ENCODE measurements at places on chromosomes 13 and 19.

DNA sequence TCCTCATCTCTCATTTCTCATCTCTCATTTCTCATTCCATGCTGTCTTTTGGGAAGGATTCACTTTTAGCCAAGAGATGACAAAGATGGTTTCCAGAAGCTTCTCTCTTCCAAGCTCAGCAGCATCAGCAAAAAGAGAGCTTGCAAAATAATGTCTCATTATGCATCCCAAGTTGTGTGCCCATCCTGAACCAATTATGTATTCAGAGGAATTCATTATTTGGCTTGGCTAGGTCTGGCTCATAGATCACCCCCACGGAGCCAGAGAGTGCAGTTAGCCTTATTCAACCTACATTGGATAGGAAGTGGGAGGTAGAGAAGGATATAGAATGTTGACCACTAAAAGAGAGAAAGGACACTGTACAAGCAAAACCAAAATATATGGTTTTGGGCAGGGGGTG lies 5.4 kb upstream of the OLFM2 start:
- no peak for DNase-seq

GRCh38 chr13:111036665-111037064 lies 78.4 kb upstream of the ARHGEF7 start:
- DNase-seq: no peak

DNA sequence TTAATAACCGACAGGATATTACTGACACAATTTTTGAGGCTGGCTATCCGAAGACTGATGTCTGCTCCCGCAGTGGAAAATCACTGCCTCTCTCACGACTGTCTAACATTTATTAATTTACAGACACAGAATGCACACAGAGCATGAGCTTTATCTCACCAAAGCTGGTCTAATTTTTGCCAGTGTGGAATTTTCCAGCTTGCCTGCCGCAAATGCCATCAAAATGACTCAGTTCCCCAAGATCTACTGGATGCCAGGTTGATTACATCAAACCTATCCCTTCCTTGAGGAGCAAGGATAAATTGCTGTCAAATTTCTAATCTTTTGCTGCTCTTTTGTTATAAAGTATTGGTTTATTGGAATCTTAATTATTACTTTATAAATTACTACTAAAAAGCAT lies 1775.1 kb upstream of the PCDH20 start:
- no peak for DNase-seq

GRCh38 chr13:84077271-84077670 lies 195.0 kb upstream of the SLITRK1 start:
- no peak for DNase-seq

DNA sequence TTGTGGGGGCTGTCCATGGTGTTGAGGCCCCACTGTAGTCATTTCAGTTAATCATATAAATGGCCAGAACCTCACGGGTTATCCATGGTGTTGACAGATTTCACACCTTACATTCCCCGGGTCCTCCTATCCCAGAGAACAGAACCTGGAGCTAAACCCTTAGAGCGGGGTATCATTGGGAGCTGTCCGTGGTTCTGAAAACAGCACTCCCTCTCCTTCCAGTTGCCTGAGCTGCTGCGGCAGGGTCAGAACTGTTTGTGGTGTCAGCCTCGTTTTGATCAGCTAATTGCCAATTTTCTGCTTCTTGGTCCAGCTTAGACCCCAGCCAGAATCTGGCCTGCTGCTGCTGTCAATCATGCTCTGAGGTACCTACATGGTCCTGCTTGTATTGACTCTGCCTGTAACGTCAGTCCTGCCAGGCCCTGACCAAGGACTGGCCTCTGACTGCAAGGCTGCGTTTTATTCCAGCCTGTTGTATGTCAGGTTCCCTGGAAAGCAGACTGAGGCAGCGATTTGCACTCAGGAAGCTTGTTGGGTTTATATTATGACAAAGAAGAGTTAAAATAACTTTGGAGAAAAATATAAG lies 55.8 kb upstream of the KCTD15 start:
- no peak for DNase-seq

DNA sequence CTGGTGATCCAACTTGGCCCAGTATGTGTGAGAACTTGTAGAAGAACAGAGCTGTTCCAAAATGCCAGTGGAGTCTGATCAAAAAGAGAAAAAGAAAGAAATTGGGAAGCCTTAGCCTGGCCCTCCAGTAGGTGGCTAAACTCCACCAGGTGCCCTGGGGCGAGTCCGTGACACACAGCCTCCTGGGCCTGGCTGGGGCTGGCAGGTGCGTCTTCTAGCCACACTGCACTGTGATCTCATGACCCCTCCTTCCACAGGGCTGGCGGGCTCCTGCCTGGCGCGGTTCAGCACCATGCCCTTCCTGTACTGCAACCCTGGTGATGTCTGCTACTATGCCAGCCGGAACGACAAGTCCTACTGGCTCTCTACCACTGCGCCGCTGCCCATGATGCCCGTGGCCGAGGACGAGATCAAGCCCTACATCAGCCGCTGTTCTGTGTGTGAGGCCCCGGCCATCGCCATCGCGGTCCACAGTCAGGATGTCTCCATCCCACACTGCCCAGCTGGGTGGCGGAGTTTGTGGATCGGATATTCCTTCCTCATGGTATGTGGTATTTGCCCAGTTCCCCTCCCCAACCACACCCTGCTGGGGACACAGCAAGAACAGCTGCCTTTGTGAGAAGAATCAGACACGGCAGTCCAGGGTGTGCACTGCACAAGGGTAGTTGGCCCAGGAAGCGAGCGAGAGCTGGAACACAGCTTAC lies 53.7 kb downstream of the RAB20 start:
- no peak for DNase-seq

- no peak for DNase-seq
Observed at GRCh38 chr13:94329277-94329676, 150.2 kb downstream of the DCT start.

DNA sequence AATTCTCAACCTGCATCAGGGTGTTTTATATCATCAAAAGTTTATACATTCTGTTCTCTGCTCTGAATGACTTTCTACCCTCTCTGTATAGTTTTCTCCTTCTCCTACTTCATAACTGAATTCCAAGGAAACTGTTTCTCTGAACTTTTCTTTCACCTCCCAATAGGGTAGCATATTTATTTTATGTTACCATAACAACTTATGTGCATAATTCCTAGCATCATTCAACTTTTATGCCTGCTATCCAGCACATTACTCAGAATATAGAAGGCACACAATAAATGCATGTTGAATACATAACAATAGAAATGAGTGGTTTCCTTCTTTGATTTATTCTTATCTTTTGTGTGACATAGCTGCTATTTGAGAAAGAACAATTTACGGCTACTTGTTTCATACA lies 2385.0 kb downstream of the PCDH9 start:
- no peak for DNase-seq

DNA sequence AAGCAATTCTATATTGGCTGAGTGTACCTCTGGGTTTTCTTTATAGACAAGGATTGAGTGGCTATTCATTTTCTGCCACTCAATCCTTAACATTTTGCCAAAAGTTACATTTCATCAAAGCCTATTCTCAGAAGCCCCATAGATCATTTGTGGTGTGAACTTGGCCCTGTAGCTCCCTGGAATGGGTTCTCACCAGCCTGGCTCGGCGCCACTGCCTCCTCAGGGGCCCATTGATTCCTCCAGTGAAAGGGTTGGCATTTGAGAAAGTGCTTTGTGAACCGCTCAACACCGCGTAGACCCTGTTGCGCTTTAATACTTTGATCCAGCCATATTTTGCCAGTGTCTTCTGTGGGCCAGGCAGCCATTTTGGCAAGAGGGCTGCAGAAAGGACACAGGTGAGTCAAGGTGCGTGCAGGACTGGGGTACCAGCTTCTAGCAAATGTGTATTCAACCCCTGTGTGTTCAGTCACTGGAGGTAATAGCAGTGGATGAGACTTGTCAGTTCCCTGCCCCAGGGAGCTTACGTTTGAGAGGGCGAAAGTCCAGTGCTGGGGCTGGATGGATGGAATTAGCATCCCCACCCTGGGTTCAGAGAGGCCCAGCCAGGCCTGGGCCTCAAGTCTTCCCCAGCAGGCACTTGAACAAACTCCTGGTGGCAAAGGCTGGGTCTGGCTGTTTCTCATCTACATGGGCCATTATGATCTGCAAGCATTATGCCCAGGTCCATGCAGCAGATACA lies 3.8 kb downstream of the RAB8A start:
- no peak for DNase-seq

GRCh38 chr13:29162638-29163235 lies 342.6 kb downstream of the MTUS2 start:
- DNase-seq: no peak

GRCh38 chr13:75494491-75494890 lies 12.5 kb upstream of the TBC1D4 start:
- no peak for DNase-seq

DNA sequence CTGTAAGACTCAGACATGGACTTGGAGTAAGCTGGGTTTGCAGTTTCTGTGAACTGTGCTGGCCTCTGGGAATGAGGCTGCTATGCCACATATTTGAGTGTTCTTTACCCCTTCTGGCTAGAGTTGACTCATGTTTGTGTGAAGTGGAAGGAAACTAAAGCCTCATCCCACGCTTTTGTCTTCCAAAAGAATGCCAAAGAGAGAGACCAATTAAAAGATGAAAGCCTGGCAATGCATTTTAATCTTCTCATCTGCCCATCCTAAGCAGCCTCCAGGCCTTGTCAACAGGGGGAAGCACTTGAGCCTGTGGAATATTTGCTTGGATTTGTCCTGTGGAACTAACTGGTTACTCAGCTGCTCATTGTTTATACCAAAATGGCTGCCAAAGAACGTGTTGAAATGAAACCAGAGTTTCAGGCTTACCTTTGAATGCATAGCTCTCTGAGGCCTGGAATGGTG lies 49.1 kb downstream of the LMO7 start:
- DNase-seq: no peak

- DNase-seq: peak; percentile 49
Observed at GRCh38 chr19:873084-873483, 13.6 kb downstream of the CFD start.

GRCh38 chr19:40750058-40750873 lies at the start of gene ACTMAP:
Gene ACTMAP (minus strand): TSS chr19:40750477. CDS start chr19:40749803, 674 bp downstream.
- DNase-seq: peak; percentile 99

DNA sequence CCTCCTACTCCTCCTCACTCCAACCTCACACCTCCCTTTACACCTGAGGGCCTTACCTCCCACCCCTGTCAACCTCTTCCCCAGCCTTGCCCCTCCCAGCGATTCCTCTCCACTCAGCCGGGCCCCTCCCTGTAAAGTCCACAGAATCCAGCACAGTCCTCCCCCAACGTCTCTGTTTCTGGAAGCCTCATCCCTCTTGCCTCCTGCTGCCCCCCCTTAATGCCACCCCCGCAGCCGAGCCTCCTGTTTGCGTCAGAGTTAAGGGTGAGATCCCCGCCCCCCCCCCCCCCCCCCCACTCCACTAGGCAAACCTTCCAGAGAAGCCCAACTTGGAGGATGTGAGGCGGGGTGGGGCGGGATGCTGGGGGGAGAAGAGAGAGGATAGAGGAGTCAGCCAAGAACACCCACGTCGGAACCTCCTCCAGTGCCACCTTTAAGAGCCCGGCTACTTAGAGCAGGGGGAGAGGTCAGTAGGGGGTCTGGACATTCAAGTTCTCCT lies 2.1 kb downstream of the UNC13A start:
- no peak for DNase-seq

DNA sequence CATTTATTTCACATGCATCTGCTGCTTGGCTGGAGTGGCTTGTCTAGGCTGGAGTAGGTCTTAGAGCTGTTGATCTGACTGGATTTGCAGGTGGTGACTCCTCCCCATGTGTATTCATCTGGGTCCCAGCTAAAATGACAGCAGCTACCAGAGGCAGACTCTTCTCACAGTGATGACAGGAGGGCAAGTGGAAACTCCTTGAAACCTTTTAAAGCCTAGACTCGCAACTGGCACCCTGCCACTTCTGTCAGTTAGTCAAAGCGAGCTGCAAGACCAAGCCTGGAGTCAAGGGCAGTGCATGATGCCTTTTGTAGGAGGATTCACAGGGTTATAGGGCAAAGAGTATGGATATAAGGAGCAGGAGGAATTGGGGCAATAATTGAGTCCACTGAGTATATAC lies 65.2 kb downstream of the TEX26 start:
- DNase-seq: no peak

DNA sequence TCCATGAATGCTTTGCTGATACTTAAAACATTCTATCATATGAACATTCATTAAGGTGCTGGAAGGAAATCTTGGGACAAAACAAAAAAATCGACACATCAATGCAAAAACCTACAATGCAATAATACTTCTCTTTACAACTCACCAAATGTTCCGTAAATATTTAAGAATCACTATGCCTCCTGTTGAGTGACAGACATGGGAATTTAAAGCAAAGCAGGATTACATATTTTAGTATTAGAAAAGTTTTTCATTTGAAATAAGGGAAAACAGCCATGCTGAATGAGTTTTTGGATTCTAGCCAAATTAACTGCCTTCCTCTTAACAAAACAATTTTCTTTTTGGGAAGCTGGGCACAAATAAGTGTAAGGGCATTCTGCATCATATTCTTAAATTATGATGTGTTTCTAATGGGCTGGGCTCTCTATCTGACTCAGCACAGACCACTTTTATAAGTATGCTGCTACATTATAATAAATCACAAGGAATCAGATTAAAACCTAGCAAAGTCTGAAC lies 93.7 kb downstream of the RBM26 start:
- no peak for DNase-seq

GRCh38 chr13:66237411-66238062 lies 992.6 kb downstream of the PCDH9 start:
- no peak for DNase-seq

DNA sequence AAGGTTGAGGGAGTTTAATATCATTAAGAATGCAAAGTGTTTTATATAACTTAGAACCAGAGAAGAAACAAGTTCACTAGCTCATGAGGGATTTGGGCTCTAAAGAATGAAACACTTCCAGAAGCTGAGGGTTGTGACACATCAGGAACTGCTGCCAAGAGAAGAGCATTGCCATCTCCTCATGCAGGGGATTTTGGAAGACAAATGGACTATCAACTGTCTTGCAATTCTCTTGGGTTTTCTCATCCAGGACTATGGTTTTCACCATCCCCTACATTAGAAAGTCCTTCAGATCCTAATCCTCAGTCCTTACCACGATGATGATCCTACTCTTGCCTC lies 59.7 kb upstream of the KL start:
- DNase-seq: no peak

DNA sequence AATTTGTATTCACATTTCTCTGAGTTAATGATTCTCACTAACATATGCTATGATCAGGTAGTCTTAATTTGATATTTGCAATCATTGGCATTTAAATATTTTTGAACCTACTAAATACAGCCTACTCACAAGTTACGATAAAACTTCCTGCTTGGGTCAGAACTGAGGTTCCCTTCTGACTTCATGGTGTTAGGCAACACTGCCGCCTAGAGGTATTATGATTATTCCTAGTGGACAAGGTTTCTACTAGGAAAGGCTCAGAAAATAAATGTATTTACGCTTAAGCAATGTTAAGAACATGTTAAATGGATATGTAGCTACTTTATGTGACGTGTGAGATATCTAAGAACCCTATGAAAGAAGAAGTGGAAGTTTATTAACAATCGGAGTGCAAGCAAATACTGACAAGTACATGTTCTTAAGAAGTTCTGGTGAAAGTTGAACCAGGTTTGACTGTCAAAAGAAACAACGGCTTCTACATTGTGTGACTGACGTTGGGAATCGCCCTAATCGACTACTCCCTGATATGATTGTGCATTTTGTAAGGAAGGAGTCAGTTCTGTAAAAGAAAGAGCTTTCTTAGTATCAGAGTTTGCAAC lies 1395.8 kb downstream of the SLITRK5 start:
- no peak for DNase-seq

GRCh38 chr19:38735257-38735686 lies 9.0 kb downstream of the CAPN12 start:
- DNase-seq: no peak

Data from activated CD4-positive, alpha-beta T cell treated with anti-CD3 and anti-CD28 coated beads, Interleukin-2, amount 50 U/mL, for 4 hours (primary cell).